ENCODE measurements at places on chromosomes 4 and X. TPM values are rescaled to one million over a fixed set of nuclear protein-coding genes. Genes with fewer than 3 reads are reported as not detected.

GRCh38 chrX:39900777-39901170 lies 197.0 kb downstream of the BCOR start:
- H3K4me3 ChIP-seq = no peak overlapping the region
- H3K27me3 ChIP-seq = no peaks in the 10 kb centered on the region
- no peak overlapping the region for H3K27ac ChIP-seq
- DNase-seq = no peak

- H3K4me3 ChIP-seq = no peak overlapping the region
- H3K36me3 ChIP-seq = no peaks in the 10 kb centered on the region
- H3K27ac ChIP-seq = no peak overlapping the region
Measured at GRCh38 chr4:11149612-11150259, 279.0 kb downstream of the HS3ST1 start.

DNA sequence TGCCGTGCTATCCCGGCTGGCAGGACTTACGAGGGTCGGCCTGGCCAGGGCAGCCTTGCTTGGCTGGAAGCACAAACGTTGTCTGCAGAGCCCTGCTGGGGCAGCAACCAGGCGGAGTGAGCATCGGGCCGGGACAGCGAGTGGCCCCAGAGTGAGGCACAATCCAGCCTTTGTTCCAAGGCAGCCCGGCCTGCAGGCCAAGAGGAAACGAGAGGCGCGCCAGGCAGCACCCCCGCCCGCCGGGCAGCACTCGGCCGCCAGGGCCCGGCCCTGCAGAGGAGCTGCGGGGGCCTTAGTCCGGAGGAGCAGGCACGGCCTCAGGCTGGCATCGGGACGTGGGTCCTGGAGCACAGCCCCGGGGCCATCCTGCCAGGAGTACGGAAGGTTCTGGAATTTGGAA lies 24.1 kb downstream of the FGFRL1 start:
- H3K4me3 ChIP-seq = no peak overlapping the region
- no peak overlapping the region for H3K27ac ChIP-seq
- peaks cover 25% of the 10 kb centered on the region for H3K27me3 ChIP-seq
- no peaks in the 10 kb centered on the region for H3K36me3 ChIP-seq

DNA sequence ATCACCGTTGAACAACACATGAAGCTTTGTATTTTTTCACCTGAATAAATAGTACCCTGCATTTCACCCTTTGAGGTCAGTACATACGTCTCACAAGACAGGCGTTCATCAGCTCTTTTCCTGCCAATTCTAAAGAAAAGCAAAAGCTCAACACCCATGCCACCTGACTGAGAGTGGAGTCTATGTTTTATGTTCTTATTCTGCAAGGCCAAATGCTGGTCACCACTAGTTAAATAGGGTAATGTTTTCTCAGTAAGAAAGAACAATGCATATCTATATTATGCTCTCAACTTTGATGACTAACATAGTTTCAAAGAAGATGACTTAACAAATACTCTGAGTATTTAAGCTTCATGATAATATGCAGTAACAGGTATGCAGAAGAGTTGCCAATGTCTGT lies 336.3 kb upstream of the BMP3 start:
- H3K36me3 ChIP-seq = no peaks in the 10 kb centered on the region
- no peak overlapping the region for H3K27ac ChIP-seq
- peaks cover 5% of the 10 kb centered on the region for H3K4me1 ChIP-seq
- no peaks in the 10 kb centered on the region for H3K27me3 ChIP-seq
- DNase-seq = no peak

The UGT2B10 gene
- not detected for total RNA-seq

- no peaks in the 10 kb centered on the region for H3K27me3 ChIP-seq
- H3K4me3 ChIP-seq = no peak overlapping the region
- H3K27ac ChIP-seq = no peak overlapping the region
Measured at GRCh38 chr4:162849937-162850336, 316.8 kb downstream of the NAF1 start.

- DNase-seq = no peak
- H3K4me3 ChIP-seq = no peak overlapping the region
- no peaks in the 10 kb centered on the region for H3K36me3 ChIP-seq
- no peak overlapping the region for H3K27ac ChIP-seq
- H3K4me1 ChIP-seq = no peaks in the 10 kb centered on the region
- no peaks in the 10 kb centered on the region for H3K27me3 ChIP-seq
Measured at GRCh38 chrX:126701380-126701779, 118.1 kb upstream of the PRR32 start.

Data from sigmoid colon (tissue), 7 donors.